SK-N-MC (cell line): ENCODE measurements at places on chromosomes 6 and 20.

- no peak for DNase-seq
These were observed 215.6 kb downstream of the FOXC1 start for GRCh38 chr6:1825277-1825676.

DNA sequence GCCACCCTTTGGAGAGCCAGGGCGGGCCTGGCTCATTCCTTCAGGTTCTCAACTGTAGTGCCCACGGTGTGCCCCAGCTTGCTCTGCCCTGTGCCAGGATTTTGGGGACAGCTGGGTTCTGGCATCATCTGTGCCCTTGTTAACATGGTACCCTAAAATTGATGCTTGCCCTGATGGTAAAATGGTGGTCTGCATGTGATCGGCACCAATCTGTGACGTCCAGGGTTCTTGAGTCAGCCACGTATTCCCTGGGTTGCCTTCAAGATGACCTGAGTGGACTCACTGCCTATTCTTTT lies 31.2 kb upstream of the APCDD1L start:
- DNase-seq, result no peak

DNA sequence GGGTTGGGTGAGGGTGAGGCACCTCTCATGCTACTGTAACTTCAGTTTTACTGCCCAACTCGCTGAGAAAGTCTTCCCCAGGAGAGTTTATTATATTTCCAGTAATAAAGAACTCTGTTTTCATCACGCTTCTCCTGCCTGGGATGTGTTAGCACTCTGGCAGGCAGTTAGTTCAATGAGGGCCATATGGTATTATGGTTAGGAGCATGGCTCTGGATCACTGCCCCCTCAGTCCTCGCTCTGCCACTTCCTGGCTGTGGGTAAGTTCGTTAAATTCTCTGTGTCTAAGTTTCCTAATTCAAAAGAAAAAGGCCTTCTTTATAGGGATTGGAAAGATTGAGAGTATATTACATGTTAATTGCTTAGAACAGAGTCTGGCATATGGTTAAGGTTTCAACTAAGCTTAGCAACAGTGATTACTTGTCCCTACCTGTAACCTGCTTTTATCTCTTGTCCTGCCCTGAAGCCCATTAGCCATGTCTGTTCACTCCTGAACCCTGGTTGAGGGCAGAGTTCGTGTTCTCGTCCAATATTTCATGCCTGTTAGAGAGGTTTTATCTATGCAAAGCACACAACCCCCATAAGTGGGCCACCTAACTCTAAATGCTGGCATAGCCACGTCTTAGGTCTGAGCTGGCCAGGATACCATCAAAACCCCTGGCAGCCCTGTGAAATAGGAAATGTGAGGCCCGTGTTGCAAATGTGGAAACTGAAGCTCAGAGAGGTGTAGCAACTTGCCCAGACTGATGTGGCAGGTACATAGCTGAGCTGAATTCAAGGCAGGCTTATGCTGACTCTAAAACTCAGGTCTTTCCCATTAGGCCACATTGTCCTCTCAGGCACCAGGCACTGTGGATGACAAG lies 342.5 kb upstream of the JARID2 start:
- DNase-seq, result no peak

DNA sequence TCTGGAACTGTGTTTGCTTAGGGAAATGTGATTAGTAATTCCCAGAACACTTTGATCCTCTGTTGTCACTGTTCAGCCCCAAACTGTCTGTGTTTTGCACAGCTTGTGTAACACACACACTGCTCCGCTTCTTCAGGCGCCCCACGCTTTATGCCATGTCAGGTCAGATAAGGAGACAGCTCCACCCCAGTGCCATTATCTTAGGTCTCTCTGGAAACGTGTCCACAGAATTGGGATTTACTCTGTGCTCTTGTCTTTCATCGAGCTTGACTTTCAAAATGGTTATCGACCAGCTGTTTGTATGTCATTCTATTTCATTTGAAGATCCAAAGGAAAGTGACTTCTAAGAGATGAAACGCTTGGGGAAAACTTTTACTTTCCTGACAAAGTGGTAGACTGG lies 106.4 kb upstream of the SSTR4 start:
- DNase-seq, result no peak

DNA sequence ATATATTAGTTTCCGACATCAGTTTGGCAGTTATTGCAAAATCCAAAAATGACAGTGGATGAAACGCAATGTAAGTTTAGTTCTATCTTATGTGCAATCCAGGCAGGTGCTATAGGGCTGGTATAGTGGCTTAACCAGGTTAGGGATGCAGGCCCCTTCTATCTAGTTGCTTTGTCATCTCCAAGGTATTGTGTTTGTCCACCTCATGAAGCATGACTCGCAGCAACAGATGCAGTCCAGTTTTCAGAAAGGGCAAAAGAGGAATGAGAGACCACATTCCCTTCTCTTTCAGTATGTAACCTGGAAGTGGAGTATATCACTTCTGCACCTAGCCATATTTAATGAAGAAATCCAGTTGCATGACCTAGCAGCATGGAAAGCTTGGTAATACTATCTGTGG lies 59.7 kb downstream of the PKIB start:
- DNase-seq, result no peak

DNA sequence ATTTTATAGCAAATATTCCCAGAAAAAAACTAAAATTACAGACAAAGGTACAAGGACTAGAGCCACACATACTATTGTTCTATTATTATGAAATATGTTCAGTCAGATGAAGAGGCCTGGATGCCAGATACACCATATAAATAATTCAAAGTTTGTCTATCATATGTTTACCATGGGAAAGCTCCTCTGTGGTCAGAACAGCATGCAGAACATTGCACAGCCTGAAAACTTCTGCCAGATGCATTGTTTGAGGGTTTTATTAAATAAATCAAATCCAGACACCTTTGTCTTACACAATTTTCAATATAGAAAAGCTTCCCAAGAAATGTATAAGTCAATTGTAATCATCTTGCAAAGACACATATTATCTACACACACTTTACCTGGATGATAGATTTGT lies 35.0 kb upstream of the COL21A1 start:
- no peak for DNase-seq

DNA sequence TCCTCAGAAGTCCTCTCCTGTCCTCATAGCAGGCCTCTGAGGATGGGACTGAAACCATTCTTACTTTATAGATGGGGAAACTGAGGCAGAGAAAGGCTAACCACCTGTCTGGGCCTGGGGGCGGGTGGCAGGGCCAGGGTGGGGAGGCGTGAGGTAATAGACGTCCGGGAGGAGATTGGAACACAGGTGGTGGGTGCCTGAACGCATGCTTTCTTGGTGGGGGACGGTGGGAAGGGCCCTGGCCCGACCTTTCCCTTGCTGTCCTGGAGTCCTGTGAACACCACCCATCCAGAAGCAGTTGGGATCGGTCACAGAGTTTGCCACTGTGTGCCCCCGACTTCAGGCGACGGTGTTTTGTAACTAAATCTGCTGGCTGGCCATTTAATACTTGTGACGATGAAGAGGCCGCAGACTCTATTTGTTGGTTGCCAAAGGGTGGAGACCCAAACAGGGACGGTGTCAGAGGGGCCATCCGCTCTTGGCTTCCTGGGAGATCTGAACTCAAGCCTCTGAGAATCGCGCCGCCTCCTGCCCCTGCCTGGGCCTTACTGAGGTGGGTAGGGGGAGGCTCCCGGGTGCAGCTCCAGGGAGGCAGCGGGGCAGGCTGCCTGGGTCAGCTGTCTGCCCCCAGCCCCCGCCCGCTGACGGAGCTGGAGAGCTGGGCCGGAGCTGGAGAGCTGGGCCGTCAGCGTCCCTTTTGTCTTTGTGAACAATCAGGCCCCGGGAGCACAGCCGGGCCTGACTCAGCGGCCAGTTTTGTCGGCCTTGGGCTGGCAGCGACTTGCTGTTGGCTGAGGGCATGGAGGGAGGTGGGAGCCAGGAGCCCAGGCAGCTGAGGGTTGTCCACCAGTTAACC lies 4.1 kb downstream of the RBM38 start:
- no peak for DNase-seq

- DNase-seq, result no peak
These were observed 145.6 kb upstream of the ID4 start for GRCh38 chr6:19691465-19692167.

- no peak for DNase-seq
These were observed 530.7 kb downstream of the NKAIN2 start for GRCh38 chr6:124334359-124334758.

DNA sequence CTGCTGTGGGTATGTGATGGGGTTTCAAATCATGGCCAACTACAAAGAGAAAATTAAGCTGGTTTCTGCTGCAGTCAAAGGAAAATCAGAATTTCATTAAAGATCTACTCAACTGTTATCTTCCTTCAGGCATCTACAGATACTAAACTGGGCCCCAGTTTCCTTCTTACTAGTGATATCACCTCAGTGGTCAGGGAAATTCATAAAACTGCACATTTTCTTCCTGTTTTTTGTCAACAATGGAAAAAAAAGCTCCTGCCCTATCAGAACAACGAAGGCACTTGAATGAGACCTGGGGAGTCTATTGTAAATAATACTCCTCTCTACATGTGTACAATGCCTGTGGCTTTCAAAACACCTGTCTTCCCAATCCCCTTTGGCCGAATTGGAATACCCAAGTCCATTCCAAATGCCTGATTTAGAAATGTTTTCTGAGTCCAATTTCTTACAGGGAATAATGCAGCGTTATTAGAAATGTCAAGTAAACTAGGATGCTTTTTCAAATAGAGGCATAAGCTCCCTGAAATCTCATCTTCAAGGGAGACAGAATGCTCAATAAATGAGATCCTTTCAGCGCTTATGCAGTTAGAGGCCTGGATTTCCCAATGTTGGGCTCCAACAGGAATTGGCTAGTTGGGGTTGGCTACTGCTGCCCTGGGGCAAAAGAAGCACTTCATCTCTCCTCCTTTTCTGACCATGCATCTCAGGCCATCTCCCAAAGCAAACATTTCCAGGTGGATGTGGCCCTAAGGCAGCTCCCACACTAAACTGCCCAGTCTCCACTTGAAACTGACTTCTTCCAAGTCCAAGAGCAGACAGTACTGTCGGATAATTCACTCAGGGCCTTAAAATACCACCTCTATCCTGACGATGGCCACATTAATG lies 143.3 kb downstream of the NFATC2 start:
- no peak for DNase-seq

GRCh38 chr6:93341900-93342613 lies 77.3 kb downstream of the EPHA7 start:
- DNase-seq, result no peak

- no peak for DNase-seq
These were observed 14.4 kb upstream of the TTPAL start for GRCh38 chr20:44461142-44461802.

DNA sequence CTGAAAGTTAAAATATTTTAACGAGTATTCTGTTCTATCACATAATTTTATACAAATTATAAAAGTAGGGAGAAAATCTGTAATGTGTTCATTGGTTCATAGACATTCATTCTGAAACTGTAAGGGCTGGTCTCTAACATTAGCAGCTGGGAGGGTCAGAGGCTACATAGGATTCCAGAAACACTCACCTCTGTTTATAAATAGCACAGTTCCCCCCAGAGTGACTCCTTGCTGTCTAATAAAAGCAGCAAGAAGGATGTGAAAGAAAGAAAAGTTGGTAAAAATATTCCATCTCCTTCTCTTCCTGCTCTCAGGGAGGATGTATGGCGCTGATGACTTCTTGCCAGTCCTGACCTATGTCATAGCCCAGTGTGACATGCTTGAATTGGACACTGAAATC lies 25.3 kb upstream of the NAA20 start:
- no peak for DNase-seq
